ENCODE measurements at places on chromosomes 1 and 21.

DNA sequence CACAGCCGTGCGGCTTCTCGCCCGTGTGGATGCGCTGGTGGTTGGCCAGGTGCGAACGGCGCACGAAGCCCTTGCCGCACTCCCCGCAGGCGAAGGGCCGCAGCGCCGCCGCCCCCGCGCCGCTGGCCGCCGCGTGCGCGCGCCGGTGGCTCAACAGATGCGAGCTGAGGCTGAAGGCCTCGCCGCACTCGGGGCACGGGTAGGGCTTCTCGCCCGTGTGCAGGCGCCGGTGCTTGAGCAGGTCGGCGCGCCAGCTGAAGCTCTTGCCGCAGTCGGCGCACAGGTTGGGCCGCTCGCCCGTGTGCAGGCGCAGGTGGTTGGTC, 24.9 kb downstream of the ZNF697 start:
- peaks cover 24% of the 10 kb centered on the region for H3K36me3 ChIP-seq
- no peaks in the 10 kb centered on the region for H3K27me3 ChIP-seq
- H3K27ac ChIP-seq, result no peak overlapping the region
- H3K4me1 ChIP-seq, result peaks cover 21% of the 10 kb centered on the region

DNA sequence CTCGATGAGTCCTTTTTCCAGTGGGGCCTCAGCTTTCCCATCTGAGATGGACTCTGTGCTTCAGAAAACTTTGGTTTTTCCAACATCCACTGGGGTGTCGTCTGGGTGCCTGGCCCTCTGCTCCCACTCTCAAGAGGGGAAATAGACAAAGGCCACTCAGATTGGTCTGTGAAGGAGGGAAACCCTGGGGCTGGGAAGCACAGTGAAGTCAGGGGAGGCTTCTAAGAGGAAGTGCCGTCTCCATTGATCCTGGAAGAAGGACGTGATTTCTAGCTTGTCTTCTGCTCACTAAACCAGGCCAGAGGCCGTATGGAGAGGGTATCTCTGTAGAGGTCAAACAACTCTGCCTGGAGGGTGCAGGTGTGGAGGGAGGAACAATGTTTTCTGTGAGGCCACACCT, 5.2 kb downstream of the KNCN start:
- H3K4me1 ChIP-seq, result no peaks in the 10 kb centered on the region
- H3K27ac ChIP-seq, result no peak overlapping the region
- no peak for DNase-seq

- no peaks in the 10 kb centered on the region for H3K27me3 ChIP-seq
- H3K4me1 ChIP-seq, result no peaks in the 10 kb centered on the region
- no peaks in the 10 kb centered on the region for H3K36me3 ChIP-seq
- H3K4me3 ChIP-seq, result no peak overlapping the region
- DNase-seq, result no peak
- H3K27ac ChIP-seq, result no peak overlapping the region
Observed at GRCh38 chr1:240029418-240029817, 62.3 kb upstream of the FMN2 start.

- no peaks in the 10 kb centered on the region for H3K4me1 ChIP-seq
- no peak overlapping the region for H3K27ac ChIP-seq
- no peaks in the 10 kb centered on the region for H3K27me3 ChIP-seq
- H3K4me3 ChIP-seq, result no peak overlapping the region
Observed at GRCh38 chr1:80918380-80918779, 882.4 kb upstream of the ADGRL2 start.

DNA sequence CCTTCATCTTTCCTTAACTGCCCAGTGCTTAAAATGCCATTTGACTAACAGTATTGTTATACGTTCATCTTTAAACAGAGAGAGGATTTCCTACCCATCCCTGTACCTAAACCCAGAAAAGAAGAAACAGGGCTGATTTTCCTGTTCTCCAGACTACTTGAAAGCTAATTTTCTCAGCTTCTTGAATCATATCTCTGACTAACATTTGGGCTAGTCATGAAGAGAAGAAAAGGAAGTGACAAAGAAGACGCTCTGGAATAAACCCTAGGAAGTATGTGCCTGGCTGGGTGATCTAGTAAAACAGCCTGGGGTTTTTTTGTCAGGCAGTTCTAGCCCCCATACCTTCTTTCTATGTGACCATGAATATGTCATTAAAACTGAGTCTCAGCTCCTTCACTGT, 44.8 kb upstream of the SGIP1 start:
- no peak overlapping the region for H3K4me3 ChIP-seq
- no peaks in the 10 kb centered on the region for H3K4me1 ChIP-seq
- no peaks in the 10 kb centered on the region for H3K36me3 ChIP-seq
- no peak for DNase-seq
- no peaks in the 10 kb centered on the region for H3K27me3 ChIP-seq

- peak overlapping the region; percentile 51 for H3K27ac ChIP-seq
- no peak overlapping the region for H3K4me3 ChIP-seq
- peaks cover 16% of the 10 kb centered on the region for H3K4me1 ChIP-seq
- H3K36me3 ChIP-seq, result no peaks in the 10 kb centered on the region
Observed at GRCh38 chr1:234699795-234700665, 90.1 kb upstream of the IRF2BP2 start.

GRCh38 chr21:35529171-35529863, 480.2 kb upstream of the RUNX1 start:
- H3K27me3 ChIP-seq, result no peaks in the 10 kb centered on the region
- no peak for DNase-seq
- H3K36me3 ChIP-seq, result no peaks in the 10 kb centered on the region
- H3K27ac ChIP-seq, result no peak overlapping the region
- H3K4me1 ChIP-seq, result no peaks in the 10 kb centered on the region
